ENCODE measurements at places on chromosomes 13 and 19.

DNA sequence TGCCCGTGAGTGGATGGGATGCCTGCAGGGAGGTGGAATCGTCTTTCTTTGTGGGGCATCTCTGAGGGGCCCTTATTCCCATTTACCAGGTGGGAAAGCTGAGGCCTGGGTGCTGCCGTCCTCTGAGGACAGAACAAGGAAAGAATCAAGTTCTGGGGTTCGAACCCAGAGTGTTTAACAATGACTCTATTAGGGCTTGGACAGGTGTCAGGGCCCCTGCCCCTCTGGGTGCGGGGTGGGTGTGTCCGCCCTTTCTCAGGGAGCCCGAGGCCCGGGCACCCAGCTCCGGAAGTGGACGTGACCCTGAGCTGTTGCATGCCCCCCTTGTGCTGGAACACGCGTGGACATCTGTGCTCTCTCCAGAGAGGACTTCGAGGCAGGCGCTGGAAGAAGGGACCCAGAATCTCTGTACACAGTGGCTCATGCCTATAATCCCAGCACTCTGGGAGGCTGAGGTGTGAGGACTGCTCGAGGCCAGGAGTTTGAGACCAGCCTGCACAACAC, 10.8 kb downstream of the NDUFA11 start:
- DNase-seq = no peak

DNA sequence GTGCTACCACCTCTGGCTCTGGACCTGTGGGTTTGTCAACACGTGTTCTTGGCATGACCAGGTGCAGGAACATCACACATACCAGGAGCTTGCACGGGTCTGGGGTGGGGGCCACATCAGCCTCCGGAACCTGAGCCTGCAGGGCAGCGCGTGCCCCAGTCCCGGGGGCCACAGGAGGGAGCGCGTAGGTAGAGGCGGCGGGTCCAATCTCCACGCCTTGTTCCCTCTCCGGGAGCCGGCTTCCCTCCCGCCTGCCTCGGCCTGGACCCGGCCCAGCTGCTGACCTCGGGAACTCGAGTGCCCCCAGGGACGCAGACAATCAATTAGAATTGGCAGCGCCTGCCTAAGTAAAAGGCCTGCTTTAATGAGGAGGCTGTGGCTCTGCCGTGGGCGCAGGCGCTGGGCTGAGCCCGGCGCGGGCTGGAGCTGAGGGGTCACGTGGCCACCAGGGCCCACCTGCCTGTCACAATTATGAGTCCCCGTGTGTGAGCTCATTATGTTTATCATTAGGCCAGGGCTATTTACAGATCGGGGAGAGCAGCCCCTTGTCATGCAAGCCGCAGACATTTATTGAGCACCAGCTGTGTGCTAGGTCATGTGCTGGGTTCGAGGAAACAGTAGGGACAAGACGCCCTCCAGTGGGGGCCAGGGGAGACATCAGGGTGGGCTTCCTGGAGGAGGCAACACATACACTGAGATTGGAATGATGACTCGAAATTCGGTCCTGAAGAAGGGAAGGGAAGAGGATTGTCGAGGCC, 32.2 kb upstream of the TNFAIP8L1 start:
- DNase-seq = no peak

DNA sequence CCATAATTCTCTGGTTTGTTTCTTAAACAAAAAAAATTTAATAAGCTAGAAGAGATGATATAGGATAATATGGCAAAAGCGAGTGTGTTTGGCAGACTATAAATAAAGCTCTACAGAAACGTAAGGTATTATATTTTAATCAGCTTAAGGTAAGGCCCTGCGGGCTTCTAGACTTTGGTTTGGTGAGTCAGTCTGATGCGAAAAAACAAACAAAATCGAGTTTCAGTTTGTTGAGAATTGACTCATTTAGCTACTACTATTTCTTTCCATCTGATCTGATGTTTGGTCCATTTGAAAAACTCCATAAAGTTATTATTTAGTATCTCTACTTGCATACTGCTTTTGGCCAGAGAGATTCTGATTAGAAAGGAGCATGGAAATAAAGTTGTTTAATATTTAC, 138.0 kb downstream of the MIPEP start:
- DNase-seq = no peak

GRCh38 chr13:108000998-108001397, 214.3 kb downstream of the LIG4 start:
- DNase-seq = no peak

DNA sequence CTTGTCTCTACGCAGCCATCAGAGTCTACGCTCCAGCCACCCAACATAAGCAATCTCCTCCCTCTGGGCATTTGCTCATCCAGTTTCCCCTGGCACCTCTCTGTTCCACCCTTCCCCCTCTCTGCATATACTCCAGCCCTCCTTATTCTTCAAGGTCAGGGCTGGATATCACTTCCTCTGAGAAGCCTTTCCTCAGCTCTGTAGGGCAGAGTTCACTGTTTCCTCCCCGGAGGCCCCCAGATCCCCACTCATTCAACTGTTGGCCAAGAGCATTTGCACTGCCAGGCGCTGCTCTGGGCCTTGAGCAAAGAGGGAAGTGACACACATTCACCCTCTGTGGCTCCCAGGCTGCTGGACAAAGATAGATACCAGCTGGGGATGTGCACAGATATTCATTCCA, 3.3 kb downstream of the FCGRT start:
- no peak for DNase-seq

All from tibial nerve (tissue), 4 donors.